ENCODE measurements at places on chromosomes 16 and 17.

GRCh38 chr16:56370185-56370874 lies 55.0 kb downstream of the AMFR start:
- DNase-seq = no peak

DNA sequence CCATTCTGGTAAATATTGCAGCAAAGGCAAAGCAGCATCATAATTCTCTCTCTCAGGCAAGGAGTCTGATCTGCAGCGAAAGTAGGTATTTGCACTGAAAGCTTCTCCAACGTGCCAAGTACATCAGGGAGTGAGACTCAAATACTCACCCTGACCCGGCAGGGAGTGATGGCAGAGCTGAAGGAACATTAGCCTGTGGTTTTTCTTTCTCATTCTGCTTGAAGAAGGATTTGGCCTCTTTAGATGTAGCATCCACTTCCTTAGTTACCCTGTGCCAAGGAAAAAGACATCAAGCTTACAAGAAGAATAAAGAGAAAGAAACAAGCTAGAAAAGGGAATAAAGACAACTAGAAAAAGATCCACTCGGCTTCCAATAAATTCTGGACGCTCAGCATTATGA lies 38.4 kb downstream of the CFDP1 start:
- peak; percentile 55 for DNase-seq

DNA sequence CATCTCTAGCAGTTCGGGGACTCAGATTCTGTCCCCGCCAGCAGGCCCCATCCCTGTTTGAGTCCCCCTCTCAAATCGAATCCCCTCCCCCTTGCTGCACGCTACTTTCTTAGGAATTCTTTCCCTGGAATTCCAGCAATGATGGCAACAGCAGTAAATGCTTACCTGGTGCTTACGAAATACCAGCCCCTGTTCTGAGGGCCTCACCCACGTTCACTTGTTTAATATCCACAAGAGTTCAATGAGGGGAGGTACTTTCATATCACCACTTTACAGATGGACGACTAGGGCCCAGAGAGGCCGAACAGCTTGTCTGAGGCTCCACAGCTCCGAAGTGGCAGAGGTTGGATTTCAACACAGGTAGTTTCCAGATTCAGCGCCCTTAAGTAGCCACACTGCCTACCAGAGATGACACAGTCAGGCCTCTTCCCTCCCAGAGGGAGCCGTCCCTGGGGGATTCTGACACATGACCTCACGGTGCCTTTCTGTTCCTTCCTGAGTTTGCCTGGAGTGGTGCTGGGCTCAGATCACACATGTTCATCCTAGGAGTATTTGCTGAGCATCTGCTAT lies 120.7 kb upstream of the GSE1 start:
- DNase-seq = no peak

DNA sequence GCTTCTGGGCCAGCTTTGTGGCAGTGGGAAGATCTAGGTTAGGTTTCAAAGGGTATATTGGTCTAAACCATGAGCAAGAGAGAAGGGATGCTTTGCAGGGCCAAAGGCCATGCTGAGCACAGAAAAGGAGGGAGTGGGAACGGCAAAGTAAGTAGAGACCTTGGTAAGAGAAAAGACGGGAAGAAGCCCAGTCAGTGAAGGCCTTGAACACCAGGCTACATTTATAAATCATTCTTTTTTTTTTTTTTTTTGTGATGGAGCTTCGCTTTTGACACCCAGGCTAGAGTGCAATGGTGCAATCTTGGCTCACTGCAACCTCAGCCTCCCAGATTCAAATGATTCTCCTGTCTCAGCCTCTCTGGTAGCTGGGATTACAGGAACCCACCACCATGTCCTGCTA lies 18.1 kb downstream of the TOM1L2 start:
- DNase-seq = no peak

DNA sequence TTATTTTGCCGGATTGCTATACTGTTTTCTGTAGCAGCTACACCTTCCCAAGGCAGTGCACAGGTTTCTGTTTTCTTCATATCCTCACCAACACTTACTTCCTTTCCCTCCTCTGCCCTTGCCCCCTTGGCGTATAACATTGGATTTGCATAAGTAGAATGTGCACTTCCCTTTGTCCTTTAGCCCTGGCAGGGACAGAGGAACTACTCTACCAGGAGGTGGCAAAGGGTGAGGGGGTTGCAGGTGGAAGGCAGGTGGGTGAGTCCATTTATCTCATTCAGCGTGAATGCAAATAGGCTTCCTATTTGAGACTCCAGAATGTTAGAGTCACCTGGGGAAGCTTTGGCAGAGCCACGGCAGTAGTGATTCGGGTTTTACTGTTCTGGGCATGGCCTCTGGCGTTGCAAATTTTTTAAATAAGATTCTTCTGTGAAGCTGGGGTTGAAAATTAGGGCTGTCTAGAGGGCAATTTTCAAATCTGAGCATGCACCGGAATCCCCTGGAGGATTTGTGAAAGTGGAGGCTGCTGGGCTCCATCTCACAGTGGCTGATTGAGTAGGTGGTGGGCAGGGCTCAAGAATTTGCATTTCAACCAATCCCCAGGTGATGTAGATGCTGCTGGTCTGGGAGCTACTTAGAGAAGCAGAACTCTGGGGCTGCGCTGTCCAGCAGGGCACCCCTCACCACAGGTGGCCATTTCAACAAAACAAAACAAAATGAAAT lies 84.7 kb downstream of the PLCG2 start:
- DNase-seq = no peak

- DNase-seq = no peak
These were observed 374.3 kb upstream of the GOT2 start for GRCh38 chr16:59108374-59108773.

DNA sequence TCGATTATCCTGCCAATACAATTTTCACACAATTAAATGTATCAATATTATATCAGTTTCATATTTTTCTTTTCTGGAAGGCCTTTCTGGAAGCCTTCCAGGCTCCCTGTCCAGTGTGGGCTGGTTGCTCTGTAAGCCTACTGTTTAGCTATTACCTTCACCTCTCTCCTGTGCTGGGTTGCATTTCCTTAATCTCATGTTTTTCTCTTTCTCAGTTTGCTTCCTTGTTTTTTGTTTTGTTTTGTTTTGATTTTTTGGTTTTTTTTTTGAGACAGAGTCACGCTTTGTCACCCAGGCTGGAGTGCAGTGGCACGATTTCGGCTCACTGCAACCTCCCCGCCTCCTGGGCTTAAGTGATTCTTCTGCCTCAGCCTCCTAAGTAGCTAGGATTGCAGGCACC lies 6.8 kb downstream of the SEPHS2 start:
- DNase-seq = no peak

DNA sequence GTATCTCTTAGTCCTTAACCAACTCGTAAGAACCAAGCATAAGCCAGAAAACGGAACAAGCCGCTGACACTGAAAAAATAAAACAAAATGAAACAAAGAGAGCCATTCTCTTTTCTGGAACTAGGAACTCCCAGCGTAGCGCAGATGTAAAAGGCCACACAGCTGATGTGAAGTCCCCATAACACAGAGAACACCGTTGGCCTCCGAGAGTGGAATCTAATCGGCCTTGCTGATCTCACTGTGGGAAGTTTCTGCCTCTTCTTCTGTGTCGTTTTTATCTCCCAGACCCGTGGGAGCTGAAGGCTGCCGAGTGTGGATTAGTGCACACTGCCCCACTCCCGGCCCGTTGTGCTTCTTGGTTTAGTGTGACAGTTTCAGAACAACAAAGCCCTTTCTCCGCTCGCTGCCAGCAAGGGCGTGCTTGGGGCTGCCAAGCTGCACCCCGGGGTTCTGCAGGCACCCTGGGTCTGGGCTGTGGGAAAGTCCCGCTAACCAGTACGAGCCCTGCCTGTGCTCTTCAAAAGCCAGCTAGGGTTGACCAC lies 21.7 kb downstream of the TTYH2 start:
- no peak for DNase-seq

DNA sequence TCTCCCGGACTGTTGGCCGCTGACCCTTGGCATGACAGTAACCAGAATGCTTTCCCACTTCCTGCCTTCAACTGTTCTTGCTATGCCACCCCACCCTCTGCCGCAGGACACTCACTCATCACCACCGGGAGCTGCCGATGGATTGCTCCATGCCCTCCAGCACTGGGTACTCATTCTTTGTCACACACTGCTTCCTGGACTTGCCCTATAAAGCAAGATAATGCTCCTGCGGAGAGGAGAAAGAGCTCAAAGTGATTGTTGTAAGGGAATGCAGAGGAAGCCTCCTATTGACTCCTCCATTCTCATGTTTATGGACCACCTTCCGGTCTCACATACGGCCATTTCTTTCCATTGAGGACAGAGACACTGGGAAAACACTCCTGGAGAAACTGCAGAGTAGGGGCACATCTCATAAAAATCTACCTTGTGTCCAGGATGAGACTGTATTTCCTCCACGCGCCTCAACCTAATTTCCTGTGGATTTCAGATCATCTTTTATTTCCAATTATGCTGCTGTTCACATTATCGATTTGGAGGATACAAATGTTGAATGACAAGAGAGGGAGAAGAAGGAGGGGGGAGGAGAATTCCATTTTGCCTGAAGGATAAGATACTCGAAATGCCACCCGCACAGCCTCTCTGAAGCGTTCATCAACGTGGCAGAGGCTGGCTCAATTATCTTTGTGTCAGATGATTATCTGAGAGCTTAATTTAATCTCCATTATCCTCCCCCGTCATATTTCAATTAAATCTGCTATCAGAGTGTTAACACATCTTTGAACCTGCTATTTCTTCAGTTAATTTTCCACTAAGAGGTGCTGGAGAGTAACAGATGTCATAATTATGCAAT lies 486.1 kb upstream of the SALL1 start:
- DNase-seq = no peak

DNA sequence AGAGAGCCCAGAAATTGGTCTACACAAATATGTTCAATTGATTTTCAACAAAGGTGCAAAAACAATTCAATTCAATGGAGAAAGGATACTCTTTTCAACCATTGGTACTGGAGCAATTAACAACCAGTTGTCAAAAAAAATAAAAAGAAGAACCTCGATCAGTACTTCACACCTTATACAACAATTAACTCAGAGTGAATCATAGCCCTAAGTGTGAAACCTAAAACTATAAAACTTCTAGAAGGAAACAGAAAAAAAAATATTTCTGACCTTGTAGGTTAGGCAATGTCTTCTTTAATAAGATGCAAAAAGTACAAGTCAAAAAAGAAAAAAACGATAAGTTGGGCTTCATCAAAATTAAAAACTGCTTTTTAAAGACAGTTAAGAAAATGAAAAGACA lies 56.1 kb upstream of the CHMP6 start:
- DNase-seq = no peak

DNA sequence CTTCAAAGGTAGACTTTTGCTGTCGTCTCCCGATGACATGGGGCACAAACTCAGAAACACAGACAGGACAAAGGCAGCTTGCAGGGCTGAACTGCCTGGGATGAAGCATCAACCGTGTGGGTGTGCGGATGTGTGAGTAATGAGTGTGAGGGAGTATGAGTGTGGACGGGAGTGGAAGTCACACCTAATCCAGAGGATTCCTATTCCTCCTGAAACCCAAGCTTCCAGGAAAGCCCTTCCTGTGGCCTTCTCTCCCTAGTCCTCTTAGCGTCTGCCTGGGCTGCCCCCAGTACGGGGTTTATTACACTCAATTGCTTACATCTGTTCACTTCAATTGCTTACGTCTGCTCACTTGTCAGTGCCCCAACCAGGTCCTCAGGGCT lies 2.3 kb upstream of the IL4R start:
- DNase-seq = no peak

DNA sequence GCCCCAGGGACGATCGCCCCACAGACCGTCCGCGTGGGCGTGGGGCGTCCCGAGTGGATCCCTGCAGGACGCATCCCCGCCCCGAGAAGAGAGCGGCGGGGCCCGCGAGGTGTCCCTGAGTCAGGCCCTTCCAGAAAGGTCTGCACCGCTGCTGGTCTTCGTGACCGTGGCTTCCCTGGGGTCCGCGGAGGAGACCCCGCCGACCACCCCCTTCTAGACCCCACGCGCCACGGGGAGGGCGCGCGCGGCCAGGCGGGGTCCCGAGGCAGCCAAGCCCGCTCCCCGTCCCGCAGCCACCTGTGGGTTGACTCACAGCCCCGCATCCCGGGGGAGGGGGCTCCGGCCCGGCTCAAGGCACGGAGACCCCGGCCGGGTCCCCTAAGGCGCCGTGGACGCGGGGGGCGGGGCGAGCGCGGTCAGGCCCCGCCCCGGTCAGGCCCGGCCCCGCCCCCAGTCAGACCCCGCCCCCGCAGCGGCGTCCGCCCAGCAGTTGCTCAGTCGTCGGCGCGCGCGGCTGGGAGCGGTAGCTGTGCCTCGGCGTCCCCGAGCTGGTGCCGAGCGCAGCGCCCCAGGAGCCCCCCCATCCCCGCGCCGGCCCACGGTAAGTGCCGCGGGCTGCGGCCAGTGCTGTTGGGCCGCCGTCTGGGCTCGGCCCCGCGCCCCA lies at the start of gene BAIAP3:
TSS of gene BAIAP3 (plus strand) at position 497 of the 664 bp plus-strand sequence. CDS start 4,905 bp downstream, outside the sequence.
- DNase-seq = no peak

GRCh38 chr17:15119968-15120367 lies 145.2 kb downstream of the PMP22 start:
- DNase-seq = no peak

DNA sequence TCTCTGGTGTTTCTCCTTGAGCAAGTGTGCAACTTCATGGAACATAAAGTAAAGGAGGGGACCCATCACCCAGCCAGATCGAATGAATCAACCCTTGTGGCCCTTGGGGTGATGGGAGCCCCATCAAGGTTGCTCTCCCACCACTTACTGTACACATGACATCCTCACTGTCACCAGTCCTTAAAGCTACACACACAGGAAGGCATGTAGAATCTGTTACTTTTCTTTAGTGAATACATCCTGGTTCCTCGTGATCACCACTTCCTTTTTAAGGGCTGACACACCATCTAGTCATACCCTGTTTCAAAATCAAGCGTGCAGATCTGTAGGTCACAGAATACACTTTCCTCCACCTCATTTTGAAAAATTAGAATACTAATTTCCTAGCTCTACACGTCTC lies 22.6 kb upstream of the MPHOSPH6 start:
- peak; percentile 42 for DNase-seq

DNA sequence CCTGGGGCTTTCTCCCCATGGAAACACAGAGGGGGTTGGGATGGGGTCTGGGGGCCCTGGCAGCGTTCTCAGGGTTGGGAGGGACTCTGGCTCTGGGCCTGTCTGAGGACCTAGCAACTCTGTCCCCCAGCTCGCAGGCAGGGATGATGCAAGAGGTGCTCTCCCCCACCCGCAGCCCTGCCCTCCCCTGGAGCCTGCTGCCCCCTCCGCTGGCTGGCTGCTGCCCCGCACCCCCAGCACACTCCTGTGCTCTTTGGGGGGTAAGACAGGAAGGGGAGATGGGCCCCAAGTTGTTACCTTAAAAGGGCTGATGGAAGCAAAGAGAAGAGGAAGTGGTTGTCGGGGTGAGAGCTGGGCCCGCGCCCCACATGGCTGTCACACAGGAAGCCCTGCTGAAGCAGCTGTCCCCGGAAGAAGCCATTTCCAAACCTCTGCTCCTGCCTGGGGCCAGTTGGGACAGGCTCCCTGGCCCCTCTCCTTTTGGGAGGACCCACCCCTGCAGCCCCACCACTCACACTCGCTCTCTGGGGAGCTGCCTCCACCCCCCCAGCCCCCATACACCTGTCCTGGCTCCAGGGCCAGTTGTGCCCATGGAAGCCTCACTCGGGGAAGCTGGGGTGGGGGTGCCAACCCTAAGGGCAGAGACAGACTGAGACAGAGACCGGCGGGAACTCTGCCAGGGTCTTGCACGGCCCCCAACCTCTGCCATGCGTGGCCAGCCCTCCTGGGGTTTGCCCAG lies 2.5 kb downstream of the CORO1A start:
- DNase-seq = no peak

- DNase-seq = no peak
These were observed 1251.2 kb upstream of the CDH8 start for GRCh38 chr16:63287401-63287800.

GRCh38 chr17:51391982-51392654 lies 131.8 kb downstream of the UTP18 start:
- DNase-seq = no peak

GRCh38 chr16:85759631-85760419 lies 8.9 kb upstream of the C16orf74 start:
- no peak for DNase-seq

GRCh38 chr16:8204096-8204495 lies 386.2 kb downstream of the TMEM114 start:
- no peak for DNase-seq
